Activated naive CD4-positive, alpha-beta T cell treated with anti-CD3 and anti-CD28 coated beads, Interleukin-2, amount 50 U/mL, for 16 hours (primary cell): ENCODE measurements at places on chromosomes 1 and 21.

- no peak for DNase-seq
These were observed 5.0 kb upstream of the GPR137B start for GRCh38 chr1:236137285-236137852.

DNA sequence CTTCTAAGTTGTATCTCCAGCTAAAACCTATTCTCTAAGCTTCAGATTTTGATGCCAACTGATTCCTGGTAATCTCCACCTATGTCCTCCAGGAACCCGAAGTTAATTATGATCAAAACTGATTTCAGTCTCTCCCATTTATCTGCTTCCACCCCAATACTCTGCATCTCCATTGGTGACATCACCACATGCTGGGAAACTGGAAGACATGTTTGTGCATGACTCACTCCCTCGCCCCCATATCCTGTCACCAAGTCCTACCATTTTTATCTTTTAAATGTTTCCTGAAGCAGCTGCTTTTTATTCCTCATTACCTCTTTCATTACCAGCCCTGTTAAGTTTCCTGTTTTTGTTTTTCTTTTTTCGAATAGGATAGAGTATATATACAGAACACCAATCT lies 228.5 kb downstream of the LRRC40 start:
- no peak for DNase-seq

DNA sequence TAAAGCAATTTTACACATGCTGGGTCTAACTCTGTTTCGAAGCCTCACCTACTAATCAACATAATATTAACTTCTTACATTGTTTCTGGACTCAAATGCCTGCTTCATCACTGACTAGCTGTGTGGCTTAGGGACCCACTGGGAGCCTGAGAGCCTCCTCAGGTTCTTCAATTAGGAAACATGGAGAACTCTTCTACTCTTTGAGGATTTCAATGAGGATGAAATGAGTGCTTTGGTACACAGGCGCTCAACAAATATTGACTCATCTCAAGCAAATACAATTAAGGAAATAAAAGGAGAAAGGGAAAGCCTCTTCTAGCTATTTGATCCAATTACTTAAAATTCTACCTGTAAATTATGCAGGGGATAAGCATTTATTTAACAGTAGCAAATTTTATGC lies 84.4 kb upstream of the JAK1 start:
- no peak for DNase-seq

DNA sequence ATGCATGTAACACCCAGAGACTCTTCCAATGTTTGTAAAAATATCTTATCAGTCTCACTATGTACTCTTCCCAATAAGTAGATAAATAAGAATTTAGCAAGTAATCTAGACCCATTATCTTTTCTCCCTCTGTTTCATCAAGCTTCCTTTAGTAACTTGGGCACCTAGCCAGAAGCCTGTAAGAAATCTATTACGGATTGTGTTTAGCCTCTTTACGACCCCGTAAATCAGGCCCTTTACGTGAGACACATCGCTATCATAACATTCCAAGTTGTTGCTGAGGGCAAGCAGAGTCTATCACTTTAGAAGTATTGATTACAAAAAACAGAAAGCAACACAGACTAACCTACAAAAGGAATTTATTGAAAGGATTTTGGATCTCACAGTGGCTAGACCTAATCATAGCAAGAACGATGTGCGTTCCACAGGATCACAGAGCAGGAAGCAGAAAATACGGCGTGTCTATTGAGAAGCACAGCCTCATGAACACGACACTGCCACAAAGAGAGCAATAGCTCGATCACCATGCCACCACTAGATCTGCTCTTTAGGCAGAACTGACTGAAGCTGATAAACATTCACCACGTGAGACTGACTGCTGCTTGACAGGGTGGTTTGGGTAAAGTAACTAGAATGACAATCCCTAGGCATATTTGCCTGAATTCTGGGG lies 922.1 kb downstream of the AMY1C start:
- no peak for DNase-seq

- DNase-seq = no peak
These were observed 236.9 kb upstream of the VAMP3 start for GRCh38 chr1:7534061-7534825.

DNA sequence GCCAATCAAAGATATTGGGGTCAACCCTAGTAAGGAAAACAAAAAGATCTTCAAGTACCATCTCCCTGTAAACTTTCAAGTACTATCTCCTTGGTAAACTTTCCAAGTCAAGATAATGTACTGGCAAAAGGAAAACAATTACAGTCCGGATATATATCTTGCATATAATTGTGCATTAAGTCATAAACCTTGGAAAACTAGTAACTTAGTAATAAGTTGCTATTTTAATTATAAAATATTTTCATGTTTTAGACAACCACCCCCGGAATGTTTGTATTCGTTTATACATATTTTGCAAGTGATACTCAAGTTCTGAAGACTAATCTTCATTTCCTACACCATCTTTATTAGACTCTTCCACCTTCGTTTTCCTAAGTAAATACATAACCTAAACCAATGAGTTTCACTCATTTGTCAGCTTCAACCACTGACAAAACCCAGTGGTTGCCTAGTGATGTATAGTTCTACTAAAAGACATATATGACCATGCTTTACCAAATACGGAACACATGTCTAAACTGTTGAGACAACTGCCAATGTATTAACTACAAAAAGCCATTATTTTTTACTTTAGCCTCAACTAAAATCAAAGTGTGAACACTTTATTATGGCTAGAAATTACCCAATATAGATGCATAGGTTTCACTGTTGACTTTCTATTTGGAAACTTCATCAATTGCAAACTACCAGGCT lies 1.7 kb downstream of the AKT3 start:
- DNase-seq = no peak

GRCh38 chr1:172405912-172406311 lies 14.6 kb upstream of the C1orf105 start:
- no peak for DNase-seq

DNA sequence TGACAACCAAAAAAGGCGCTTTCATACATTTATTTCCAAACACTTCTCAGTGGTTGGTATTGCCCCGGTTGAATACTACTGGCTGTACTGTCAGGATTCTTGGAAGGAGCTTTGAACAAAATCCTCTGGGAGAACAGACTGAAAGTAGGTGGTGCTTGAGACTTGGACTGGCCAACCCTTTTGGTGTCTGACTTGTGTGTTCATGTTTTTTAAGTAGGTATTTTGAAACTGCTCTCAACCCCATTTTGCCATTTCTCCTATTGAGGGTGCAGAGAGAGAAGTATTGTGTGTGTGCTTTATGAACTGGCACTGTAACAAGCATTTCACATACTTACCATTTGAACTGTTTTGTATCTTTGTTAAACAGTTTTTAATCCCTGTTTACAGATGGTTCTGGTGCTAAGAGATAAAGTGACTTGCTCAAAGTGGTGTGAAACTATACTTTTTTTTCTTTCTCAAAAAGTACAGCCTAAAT lies 21.2 kb downstream of the ARID1A start:
- DNase-seq = no peak

- no peak for DNase-seq
These were observed 192.3 kb downstream of the FCRL5 start for GRCh38 chr1:157360023-157360390.

DNA sequence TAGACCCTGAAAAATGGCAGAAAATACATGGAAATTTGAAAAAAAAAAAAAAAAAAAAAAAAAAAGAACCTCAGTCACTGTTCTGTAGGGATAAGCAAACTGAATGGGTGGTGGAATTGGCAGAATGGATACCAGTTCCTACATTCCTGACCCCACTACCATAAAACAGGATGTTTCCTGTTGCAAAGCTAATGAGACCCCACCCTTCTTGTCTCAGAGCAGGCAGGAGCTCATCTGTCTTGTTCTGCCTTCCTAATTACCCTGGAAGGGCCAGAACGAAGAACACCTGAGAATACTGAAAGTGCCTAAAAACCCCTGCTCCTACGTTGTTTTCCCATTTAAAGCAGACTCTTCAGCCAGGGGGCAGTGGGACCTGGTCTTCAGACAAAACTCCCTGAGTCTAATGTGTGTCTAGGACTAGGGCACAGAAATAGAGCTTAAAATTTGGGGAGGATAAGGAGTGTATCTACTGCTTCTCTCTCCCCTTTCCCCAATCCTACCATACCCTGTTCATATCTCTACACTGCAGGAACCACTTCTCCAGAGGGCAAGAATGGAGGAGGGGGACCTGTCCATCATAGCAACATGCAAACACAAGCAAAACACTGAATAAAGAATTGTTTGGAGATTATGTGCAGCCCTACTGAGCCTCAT lies 3.9 kb downstream of the C1orf56 start:
- no peak for DNase-seq

GRCh38 chr1:2180297-2181245 lies 14.0 kb downstream of the FAAP20 start:
- no peak for DNase-seq

- no peak for DNase-seq
These were observed 8.0 kb downstream of the TMPRSS2 start for GRCh38 chr21:41499920-41500319.

DNA sequence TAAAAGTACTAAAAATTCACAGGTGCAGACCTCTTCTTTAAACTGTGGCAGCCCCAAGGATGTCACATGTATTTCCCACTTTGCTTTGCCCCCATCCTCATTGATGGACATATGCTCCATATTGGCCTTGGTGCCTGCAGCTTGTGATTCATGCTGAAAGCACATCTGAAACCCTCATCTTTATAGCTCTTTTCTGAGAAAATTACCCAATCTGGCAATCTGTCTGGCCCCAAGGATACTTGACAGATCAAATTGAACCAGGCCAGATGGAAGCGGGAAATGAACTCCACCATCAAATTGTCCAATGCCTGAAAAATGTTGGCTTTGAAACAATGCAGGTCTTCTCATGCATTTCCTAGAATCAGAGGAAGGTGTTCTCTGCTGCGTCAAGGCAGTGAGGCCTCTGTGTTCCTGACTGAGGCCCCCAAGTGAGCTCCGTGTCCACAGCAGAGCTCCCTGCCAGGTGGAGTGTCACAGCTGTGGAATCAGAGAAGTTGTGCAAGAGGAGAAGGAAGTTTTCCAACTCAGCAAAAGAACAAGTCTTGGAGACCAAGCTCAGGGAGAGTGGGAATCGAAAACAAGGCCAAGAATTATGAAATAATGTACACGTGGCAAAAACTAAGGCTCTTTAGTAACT lies 323.7 kb downstream of the PLPP3 start:
- no peak for DNase-seq

DNA sequence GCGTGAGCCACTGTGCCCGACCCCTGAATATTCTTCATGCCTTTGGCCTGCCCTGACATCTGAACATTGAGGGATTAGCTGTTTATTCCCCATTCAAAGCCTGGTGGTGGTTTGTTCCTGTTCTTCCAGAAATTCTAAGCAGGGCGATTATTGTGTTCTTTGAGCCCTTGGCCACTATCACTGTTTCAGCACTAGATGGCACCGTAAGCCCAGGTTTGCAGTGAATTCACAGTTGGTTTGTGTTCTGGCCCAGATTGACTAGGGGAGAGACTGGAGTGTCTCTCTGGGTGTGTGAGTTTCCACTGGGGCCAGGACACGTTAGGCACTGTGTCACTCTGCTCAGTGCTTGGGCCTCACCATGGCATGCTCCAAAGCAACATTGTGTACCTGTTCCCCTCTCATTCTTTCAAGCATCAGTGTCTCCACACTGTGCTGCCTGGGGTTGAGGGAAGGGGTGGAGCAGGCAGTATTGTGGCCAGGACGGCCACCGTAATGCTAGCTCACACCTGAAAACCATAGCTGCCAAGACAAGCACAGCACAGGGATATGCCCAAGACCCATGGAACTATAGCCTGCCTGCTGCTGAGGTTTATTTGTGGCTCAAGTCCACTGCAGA lies 52.7 kb downstream of the PKN2 start:
- DNase-seq = no peak

DNA sequence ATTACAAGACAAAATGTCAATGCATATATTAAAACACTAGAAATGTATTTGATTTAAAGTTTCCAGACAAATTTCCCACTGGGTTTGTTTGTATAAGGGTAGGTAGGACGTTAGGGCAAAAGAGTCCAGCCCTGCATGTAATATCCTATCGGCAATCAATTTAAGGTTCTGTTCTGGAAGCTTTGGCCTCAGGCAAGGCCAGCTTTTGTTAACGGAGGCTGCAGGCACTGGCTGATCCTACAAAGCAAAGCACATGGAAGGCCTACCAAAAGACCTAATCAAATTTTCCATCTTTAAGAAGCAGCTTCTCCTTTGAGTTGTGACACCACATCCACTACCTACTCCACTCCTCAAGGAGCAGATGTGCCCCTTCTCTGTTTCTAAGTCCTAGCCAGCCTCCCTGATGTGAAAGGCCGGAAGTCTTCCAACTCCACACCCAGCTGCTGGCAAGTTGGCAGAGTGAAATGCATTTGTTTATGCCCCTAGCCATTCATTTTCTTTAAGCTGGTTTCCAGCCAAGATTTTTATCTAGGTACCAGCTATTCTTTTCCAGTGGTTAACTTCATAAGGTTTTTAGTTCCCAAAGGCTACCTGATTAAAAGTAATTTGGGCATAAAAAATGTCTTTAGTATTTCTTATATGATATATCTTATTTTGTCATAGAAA lies 452.6 kb downstream of the PTBP2 start:
- DNase-seq = no peak

DNA sequence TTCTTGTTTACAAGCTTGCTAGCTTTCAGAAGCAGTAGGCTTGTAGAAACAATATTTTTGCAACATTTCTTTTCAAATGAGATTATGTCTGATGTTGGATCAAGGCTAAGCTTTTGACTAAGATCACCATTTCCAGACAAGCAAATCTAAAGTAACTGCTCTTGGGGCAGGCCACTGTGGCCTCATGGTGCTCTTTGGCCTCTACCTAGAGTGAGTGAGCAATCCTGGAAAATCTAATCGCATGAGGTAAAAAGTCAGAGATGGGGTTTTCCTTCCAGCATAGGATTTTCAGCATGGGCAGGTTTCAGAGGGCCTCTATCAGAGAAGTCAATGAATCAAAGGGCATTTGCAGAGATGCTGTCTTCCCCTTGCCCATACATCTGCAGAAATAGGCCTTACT lies 331.9 kb downstream of the OMA1 start:
- no peak for DNase-seq

GRCh38 chr1:110383251-110383990 lies 7.4 kb downstream of the SLC16A4 start:
- DNase-seq = no peak

DNA sequence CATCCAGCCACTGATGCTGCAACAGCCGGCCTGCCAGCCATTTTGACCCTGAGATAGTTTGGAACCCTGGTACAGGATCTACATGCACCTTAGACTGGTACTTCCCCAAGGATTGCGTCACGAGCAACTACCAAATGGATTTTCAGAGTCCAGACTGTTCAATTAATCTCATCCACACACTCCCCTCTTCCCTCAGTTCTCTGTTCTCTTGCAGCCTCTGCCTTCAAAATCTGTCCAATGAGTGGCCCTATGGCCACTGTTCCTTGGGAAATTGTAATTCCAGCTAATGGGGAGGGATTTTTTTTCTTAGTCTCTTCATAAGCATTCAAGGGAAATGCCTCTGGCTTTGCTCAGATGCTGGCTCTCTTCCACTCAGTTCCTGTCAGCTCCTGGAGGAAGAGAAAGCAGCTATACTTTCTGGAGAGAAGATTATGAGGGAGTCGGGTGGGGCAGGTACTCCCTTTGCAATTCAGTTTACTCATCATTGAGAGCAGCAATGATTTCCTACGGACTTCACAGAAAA lies 19.8 kb upstream of the UAP1 start:
- DNase-seq = no peak
